SK-N-MC (cell line): ENCODE measurements at places on chromosomes 1 and 21.

- DNase-seq = no peak
These were observed 99.1 kb downstream of the BEND5 start for GRCh38 chr1:48677306-48678287.

- DNase-seq = no peak
These were observed 72.1 kb downstream of the ZNF648 start for GRCh38 chr1:181989261-181989920.

DNA sequence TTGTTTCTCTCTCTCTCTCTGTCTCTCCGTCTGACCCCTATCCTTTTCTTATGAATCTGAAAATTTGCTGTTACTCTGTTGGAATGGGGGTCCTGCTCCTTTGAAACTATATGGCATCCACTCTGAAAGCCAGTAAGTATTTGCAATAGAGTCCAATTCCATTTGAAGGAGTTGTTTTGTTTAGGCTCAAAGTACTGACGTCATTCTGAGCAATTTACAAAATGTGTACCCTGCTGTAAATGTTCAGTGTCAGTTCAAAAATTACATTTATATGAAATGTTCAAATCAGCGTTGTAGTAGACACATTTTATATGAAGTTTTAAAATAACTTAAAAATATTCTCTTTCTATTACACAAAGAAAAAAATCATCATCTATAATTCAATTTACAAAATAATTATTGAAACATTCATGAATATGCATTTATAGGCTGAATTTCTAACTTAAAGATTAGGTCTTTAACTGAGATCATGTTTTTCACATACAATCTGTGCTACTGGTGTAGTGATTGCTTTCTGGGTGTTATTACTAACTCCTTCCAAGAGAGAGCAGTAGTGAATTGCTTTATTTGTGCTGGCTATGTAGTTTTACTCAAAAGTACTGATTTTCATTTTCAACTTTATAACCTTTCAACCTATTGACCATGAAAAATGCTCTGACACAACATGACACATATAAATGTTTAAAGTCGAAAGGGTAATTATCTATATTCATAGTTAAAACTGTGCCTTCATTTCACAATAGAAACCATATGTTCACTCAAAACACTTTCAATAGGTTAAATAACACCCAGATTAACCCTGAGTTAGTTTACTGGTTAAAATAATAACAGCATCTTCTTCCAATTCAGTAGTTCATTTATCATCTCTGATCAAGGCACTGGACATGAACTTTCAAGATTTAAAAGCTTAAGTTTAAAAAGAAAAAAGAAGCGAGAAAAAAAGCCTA is 253.1 kb upstream of the ADGRL4 start:
- DNase-seq = peak; percentile 26

GRCh38 chr1:218810306-218810705 is 363.4 kb upstream of the LYPLAL1 start:
- no peak for DNase-seq

DNA sequence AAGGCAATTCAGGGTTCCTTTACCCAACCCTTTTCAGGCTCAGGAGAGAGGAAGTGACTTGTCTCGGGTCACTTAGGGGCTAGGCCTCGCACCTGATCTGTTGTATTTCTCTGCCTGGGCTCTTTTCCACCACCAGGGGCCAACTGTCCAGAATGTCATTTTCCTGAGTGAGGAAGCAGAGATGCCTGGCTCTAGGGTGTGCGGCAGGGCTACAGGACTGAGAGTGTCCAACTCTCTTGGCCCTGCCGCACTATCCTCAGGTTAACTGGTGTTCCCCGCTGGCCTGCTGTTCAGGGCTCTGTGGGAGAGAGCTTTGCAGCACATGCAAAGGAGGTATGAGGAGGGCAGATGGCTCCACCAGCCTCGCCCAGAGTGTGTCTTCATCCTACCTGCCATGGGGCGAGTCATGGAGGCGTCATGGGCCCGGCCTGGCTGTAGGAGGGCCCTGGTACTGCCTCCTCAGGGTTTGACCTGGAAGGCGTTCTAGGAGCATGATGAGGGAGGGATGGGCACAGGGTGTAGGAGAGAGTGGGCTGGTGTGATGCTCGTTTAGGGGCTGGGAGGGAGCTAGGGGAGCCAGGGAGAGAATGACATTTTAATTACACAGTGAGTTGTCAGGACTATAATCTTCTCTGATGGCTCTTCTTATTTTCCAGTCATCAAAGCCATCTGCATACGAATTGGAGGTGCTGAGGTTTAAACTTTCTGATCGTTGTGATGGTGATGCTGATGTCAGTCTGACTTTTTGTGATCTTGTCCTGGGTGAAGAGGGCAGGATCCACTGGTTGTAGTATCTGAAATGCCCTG is 128.3 kb downstream of the NOS1AP start:
- no peak for DNase-seq

- DNase-seq = no peak
These were observed 161.6 kb upstream of the PTBP2 start for GRCh38 chr1:96559707-96560596.

DNA sequence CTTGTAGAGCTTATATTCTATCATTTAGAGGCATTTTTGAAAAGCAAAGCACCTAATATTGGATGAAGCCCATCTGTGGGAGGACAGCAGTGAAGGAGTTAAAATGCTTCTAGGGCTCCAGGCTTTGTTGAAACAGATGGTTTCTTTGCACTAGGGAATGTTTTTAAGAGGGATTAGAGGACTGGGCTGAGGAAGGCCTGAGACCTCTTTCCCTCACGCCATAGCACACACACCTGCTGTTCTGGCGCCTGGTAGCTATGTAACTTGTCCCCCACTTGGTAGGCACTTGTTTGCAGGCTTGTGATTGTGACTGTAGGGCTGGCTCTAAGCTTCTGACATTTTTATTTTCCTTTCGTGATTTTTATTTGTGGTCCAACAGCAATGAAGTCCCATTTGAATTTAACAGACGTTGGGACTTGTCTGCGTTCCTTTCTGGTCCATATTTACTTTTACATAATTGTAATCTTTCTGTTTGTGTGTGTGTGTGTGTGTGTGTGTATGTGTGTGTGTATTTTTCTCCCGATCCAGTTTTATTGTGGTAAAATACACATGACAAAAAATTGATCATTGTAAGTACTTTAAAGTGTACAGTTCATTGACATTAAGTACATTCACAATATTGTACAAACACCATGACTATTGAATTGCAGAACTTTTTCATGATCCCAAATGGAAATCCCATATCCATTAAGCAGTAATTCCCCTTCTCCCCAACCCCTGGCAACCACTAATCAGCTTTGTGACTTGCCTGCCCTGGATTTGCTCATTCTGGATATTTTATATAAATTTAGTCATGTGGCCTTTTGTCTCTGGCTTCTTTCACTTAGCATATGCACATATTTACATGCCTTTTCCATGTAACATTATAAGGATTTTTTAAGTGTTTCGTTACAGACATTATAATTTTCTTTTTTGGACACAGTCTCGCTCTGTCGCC is 33.5 kb upstream of the MACF1 start:
- no peak for DNase-seq

- no peak for DNase-seq
These were observed 316.8 kb upstream of the CAMK1G start for GRCh38 chr1:209266590-209267205.

GRCh38 chr1:214002472-214002871 is 14.7 kb downstream of the PROX1 start:
- no peak for DNase-seq

DNA sequence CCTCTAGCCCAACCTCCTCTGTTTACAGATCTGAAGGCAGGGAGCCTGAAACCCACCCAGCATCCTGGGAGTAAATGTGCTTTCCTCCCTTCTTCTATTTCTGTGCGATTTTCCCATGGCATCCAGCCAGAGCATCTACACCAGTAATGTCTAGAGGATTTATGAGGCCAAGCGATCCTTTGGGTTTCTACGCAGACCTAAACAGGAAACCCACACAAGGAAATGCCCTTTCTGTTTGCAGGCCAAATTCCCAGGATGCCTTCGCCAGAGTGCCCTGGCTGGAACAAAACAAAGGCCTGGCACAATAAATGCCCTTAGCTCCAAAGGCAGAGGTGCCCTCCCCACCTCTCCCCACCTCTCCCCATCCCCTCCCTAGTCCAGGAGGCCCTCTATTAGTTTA is 110.5 kb upstream of the CDC42BPA start:
- DNase-seq = no peak

DNA sequence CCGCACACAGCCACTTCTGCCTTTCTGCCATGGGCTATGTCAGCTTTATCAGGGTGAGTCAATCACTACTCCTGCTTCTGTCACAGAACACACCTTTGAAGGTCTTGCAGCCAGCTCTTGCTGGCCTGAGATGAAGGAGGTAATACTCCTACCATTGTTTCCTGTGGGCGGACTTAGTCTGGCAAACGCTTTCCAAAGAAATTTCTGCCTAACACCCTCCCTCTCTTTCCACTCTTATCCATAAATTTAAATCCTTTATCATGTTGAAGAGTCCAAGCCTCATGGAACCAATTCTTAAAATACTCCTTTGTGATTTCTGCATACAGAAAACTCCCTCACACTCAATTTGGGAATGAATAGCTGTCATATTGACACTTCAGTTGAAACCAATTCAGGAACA is 633.1 kb upstream of the CHRM3 start:
- DNase-seq = no peak

- no peak for DNase-seq
These were observed 17.0 kb downstream of the MKNK1 start for GRCh38 chr1:46587069-46587468.

GRCh38 chr1:224502459-224503160 is 68.0 kb upstream of the WDR26 start:
- no peak for DNase-seq

DNA sequence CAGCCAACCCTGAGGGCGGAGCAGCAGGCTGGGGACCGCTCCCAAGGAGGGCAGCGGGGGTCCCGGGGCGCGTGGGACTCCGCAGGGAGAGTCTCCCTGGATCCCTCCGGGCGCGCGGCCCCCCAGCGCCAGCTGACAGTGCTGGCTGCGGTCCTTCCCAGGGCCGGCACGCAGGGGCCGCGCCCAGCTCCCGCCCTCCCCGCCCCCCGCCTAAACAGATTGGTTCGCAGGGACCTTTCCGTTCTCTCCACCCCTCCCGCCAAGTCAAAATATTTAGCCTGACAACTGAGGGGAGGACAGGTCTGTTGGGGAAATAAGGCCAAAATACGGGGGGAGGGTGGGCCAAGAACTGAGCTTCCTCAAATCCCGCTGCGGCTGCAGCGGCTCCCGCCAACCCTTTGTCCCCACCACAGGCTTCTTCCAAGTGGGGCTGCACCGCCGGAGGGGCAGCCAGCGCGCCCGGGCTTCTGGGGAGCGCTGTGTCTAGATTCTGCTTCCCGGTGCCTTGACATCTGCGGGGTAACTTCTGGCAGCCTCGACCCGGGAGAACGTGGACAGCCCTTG is at the start of gene INSRR:
Gene INSRR (minus strand): TSS at position 159 of the 564 bp plus-strand sequence. CDS start 496 bp downstream, outside the sequence.
- DNase-seq = no peak

DNA sequence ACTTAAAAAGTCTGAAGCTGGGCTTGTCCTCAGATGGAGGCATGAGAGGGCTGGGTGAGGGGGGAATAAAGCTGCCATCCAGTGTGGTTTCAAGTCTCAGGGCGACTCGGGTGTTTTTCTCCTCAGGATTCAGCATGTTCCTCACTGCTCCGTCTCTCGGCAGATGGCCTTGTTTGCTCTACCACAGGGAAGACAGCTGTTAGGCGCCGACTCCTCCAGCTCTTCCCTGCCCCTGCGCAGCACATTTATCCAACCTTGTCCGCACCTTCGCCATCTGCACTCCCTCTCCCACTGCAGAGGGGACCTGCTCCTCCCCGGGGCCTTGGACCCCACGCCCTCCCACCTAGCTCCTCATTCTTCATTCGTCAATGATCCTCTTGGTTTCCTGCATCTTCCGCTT is 16.6 kb upstream of the S100A11 start:
- no peak for DNase-seq

DNA sequence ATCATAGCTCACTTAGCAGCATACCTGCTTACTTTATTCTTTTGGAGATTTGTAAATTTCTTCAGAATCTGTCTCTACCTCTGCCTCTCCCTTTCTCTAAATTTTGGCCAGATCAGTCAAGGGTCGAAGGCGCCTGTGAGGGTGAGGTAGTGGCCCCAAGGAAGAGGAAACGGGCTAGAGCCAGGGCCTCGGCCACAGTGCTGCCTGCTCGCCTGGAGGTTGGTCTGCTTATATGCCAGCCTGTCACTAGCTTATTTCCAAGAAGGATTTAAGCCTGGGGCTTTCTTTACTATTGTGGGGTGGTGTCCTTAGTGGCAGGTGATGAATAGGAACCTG is 19.6 kb downstream of the PEX14 start:
- no peak for DNase-seq

DNA sequence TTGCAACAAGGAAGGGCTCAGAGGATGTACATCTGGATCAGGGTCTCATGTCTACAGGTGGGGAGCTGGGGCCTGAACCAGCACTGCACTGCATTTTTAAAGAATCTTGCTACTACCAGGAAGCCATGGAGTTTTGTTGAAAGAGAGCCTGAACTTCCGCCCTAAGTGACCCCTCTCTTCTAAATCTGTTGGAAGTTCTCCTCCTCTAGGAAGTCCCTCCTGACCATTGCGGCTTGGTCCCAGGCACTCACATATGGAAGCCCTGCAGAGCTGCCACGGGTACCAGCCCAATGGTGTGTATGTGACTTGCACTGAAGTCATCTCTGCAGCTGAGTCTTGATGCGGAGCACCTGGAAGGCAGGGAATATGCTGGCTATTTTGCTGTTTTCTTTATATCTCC is 192.0 kb upstream of the GALNT2 start:
- DNase-seq = no peak

DNA sequence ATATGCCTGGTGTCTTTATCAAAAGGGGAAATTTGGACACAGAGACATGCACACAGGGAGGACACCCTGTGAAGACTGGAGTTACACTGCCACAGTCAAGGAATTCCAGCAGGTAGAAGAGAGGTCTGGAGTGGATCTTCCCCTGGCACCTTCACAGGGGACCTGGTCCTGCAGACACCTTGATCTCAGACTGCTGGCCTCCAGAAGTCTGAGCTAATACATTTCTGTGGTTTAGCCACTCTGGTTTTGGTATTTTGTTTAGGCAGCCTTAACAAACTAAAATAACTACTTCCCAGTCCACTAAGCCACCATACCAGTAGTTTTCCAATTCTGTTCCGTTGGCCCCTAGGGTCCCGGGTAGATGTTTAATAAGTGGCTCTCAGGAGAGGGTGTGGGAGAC is 164.7 kb downstream of the SETD4 start:
- no peak for DNase-seq

GRCh38 chr1:111202707-111203623 is 2.5 kb upstream of the DENND2D start:
- DNase-seq = no peak

- no peak for DNase-seq
These were observed 110.5 kb upstream of the UBE2U start for GRCh38 chr1:64092851-64093371.

GRCh38 chr1:89068291-89068690 is 3.3 kb upstream of the GBP1 start:
- no peak for DNase-seq

- no peak for DNase-seq
These were observed 16.3 kb downstream of the FAAH start for GRCh38 chr1:46410156-46411009.

GRCh38 chr1:84862810-84863251 is 30.2 kb downstream of the LPAR3 start:
- no peak for DNase-seq
